ENCODE measurements at places on chromosomes 16 and 17.

DNA sequence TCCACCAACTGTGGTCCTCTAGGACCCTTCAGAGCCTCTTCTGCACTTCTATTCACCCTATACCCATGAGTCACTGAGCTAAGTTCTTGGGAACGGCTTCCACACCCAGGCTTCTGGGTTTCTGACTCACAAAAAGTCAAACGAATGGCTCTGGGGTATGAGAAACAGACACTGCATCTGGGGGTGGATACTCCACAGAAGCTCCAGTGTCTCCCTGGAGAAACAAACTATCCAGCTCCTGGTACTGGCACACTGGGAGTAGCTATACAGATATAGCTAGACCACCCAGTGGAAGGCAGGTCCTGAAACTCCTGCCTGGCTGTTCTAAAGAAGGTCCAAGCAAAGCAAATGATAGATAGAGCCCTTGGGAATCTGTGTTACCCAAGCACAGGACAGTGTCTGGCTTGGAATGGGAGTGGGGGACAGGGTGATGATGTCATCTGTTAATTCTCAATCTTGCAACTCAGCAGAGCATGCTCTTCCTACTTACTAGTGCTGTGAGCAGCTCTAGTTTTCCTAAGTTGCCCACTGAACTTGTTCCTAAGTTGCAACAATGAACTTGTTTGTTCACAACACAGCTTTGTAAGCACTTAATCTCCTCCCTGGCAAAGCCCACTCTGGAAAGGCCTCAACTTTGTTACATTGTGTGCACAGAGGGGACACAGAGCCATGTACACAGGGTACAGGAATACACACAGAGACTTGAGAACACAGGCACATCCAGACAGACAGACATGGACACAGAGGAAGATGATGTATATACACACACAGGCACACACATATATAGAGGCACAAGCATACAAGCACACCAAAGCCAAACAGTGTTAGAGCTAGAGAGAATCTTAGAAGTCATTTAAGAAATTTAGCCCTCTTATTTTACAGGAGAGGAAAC, 6.7 kb downstream of the MMP28 start:
- DNase-seq = no peak

- peak; percentile 7 for DNase-seq
These were observed 58.6 kb upstream of the TNRC6A start for GRCh38 chr16:24670623-24671454.

GRCh38 chr17:44354582-44355561, 8.8 kb downstream of the FAM171A2 start:
- DNase-seq = peak; percentile 66

DNA sequence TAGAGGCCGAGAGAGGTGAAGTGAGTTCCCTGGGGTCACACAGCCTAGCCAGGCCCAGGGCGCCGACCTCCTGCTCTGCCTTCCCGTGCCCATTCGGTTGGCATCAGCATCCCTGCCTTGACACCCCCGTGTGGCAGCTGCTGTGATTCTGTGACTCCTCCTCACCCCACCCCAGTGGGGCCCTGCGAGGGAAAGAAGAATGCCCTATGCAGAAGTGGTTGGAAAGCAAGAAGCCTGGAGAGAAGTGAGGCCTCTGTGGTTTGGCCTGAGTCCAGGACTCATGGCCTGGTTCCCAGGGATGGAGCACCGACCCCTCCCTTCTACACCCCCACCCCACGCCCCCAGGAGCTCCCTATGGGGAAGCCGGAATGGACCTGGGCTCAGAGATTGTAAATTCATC, 296.2 kb downstream of the SEC14L1 start:
- DNase-seq = peak; percentile 51

DNA sequence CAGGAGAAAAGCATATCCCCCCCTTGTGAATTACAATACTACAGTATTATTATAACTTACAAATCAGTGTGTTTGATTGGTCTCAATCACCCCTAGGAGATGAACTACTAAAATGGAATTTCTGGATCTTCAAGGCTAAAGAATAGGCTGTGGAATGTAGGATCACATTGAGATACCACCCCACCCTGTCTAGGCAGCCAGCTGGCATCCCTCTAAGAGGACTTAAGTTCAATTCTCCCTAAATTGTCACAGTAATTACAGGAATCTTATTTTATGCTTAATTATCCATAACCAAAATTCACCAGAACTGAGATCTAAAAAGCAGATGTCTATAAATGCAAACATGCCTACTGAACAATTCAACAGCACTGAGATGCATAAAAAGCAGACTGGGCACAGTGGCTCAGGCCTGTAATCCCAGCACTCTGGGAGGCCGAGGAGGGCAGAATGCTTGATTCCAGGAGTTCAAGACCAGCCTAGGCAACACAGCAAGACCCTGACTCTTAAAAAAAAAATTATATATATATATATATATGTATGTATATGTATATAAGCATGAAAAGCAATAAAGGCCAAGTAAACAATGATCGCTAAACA, 12.0 kb downstream of the AP1G1 start:
- no peak for DNase-seq

Measured in OCI-LY7 (cell line).